ENCODE measurements at places on chromosomes 4 and X.

DNA sequence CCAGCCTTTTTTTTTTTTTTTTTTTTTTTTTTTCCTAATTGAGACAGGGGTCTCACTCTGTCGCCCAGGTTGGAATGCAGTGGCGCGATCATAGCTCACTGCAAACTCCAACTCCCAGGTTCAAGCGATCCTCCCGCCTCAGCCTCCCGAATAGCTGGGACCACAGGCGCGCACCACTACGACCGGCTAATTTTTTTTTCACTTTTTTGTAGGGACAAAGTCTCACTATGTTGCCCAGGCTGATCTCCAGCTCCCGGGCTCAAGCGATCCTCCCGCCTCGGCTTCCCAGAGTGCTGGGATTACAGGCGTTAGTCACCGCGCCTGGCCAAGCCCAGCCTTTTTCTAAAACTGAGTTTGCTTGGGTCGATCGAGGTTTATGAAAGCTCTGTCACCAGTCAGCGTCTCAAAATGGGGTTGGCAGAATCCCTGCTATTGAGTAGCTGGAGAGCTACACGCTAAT, 1.3 kb upstream of the OTUD5 start:
- DNase-seq = no peak

DNA sequence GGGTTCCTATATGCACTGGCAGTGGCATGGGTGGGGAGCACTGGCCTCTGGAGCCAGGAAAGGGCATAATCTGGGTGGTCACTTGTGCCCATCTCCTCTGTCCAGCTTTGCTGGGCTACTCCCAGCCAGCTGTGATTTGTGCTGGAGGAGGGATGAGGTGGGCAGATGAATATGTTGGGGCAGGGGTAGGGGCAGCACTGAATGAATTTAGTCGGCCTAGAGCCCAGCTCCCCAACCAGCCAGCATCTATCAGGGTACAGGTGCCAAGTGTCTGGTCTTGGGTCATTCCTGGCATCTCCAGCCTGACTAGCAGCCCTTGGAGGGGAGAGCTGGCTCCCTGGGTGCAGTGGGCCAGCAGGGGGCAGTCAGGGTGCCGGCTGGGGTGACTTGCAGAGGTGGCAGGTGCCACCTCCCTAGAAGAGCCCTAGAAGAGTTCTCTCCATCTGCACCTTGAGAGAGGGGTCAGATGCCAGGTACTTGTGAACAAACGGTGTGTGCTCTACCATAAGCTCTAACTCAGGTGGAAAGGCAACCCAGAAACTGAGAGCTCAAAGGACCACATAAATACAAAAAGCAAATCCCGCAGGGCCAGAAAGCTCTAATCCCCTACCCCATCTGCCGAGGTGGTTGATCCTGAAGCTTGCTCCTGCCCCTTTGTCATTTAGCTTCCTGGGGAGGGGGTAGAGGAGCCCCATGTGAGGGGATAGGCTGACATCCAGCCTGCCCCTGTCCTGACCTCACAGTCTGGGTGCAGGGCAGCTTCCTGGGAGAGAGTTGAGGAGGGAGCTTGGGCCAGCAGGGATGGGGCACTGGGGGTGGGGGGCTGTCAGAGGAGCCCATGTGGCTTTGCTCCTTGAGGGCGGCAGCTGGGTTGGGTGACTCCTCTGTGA, 2.2 kb downstream of the SORCS2 start:
- DNase-seq = no peak

- no peak for DNase-seq
These were observed 75.6 kb upstream of the BCOR start for GRCh38 chrX:40173143-40174000.

GRCh38 chr4:144699565-144699964, 53.6 kb downstream of the HHIP start:
- no peak for DNase-seq

- DNase-seq = no peak
These were observed 32.6 kb upstream of the FAM241A start for GRCh38 chr4:112112590-112113170.

DNA sequence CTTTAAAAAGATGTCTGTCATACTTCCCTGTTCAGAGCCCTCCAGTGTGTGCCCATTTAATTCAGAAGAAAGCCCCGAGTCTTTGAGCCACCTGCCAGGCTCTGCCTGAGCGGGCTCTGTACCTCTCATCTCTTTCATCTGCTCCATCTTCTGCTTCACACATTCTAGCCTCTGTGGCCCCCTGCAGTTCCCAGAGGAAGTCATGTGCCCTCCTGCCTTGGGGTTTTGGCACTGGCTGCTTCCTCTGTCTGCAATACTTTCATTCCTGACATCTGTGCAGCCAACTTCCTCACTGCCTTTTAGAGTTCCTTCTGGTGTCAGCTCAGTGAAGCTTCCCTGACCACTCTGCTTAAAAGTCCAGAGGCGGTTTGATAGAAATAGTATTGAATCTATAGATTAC, 6.2 kb upstream of the STK32B start:
- no peak for DNase-seq

DNA sequence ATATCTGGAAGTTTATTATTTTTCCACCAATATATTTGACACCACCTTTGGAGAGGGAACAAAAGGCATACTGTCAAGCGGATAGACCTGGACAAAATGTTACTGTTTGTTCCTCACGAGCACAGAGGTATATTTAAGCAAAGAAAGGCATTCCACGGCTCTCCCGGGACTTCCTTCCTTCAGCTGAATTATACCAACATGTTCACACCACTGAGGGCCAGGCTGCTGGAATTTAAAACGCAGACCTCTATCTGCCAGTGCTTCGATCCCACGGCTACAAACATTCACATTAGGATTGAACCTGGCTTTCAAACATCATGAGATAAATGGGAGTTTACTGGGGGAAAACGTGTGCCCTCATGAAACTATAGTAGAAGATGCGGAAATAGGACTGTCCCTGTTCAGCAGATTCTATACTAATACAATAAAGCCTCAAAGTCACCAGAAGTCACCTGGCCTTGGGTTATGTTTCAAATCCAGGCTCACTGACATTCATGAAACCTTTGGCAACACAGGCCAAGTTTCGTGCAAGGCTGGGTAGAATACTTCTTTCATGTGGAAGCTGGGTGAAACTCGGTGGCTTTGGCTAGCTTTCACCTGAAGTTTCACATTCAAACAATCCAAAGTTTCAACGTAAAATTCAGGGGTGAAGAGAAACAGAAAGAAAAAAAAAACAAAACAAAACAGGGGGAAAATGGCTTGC, 39.5 kb downstream of the SORBS2 start:
- DNase-seq = no peak

GRCh38 chr4:1685235-1686150, 1.4 kb upstream of the FAM53A start:
- no peak for DNase-seq

- no peak for DNase-seq
These were observed 137.0 kb downstream of the MAGEB5 start for GRCh38 chrX:26352891-26353430.
